Activated T-cell treated with anti-CD3 and anti-CD28 coated beads, Interleukin-2, amount 50 U/mL, for 24 hours (primary cell): ENCODE measurements at places on chromosomes 5 and 9.

DNA sequence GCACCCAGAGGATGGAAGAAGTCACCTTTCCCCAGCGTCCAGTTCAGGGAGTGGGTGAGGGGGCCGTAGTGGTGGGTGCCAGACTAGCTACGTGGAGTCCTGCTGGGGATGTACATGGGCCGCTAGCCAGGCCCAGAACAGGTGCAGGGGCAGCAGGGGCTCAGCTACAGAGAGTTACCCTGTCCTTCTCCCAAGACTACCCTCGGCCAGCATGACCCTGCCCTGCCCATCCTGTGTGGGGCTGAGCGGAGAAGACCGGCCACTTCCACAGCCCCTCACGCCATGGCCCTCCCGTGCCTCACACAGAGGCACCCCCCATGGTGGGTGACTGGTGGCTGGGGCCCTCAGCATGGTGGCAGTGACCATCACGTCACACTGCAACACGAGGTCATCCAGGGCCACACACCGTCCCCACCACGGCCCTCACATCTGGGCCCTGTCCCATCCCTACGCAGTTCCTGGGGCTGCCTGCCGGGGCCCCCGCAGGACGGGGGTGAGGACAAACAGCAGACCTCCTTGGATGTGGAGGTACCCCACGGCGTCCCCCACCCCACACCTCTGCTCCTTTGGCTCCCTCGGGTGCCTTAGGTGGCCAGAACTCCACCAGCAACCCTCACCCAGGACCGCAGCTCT, 977 bp upstream of the DPP7 start:
- no peak for DNase-seq

GRCh38 chr5:102930244-102930643, 175.1 kb downstream of the PAM start:
- no peak for DNase-seq

DNA sequence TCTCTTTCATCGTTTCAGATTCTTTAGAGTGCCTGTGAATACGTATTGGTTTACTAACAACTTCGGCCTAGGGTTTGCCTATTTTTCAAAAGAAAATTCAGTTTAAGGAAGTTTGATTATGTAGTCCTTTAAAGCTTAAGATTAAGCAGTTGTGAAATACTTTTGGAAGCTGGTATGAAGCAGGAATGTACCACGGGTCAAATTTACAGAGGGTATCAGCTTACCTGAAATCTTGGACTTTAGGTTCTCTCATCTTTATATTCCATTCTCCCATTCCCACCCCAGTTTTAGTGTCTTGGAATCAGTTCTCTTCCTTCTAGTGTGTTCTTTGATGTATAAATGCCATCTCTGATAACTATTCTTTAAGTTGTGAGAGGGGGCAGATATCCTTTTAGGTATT, 53.2 kb downstream of the IQGAP2 start:
- DNase-seq, result no peak

DNA sequence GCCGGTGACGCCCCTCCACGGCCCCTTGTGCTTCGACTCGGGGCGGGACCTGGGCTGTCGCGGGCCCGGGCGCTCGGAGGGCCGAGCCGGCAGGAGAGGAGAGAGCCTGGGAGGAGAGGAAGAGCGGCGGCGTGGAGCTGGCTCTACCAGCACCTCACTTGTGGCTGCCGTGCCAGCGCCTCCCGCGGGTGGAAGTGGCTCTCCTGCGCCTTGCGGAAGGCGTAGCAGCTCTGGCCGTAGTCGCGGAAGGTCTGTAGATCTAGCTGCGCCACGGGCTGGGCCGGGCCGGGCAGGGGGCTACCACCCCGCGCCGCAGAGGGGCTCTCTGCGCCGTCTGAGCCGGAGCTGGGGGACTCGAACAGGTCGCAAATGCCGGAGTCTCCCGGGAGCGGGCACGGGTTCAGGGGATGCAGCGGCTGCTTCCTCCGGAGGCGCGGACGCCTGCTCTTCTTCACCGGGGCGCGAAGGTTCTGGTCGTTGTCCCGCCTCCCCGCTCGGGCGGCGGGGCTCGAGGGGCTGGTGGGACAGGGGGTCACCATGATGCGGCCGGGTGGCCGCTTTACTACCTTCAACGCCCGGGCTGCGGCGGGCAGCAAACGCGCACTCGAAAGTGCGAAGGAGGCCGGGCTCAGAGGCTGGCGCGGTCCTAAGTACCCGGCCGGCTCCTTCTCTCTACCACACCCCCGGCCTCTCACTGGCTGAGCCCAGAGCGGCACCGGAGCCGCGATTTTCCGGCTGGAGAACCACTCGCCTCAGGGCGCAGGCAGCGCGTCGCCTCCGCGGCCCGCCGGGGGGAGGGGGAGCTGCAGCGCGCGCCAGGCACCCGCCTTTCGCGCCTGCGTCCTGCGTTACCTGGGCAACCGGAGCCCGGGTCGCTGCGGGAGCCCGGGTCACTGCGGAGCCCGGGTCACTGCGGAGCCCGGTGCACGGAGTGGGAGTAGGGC, at the start of gene CCNO:
Gene CCNO (minus strand): TSS at position 624 of the 944 bp plus-strand sequence. CDS start 85 bp downstream, at position 539.
- peak; percentile 74 for DNase-seq

- DNase-seq, result peak; percentile 1
Measured at GRCh38 chr9:113651896-113652295, 188.4 kb downstream of the RGS3 start.
